ENCODE measurements at places on chromosomes 2 and 18. TPM values are rescaled to one million over a fixed set of nuclear protein-coding genes. Genes with fewer than 3 reads are reported as not detected.

KCNF1 gene
- not detected for total RNA-seq

GRB14 gene
- 7.5 TPM for total RNA-seq

FAHD2B gene
- 5.5 TPM for total RNA-seq

ESPNL gene
- 0.35 TPM for total RNA-seq

GALNT5 gene
- 73.1 TPM for total RNA-seq

SPATA3 gene
- total RNA-seq: not detected

ACMSD gene
- total RNA-seq: not detected

KLHL14 gene
- total RNA-seq: not detected

GREB1 gene
- 2.1 TPM for total RNA-seq

AFF3 gene
- total RNA-seq: 0.08 TPM
